ENCODE measurements at places on chromosomes 7 and 10.

GRCh38 chr7:136369225-136369624 is 392.1 kb upstream of the MTPN start:
- DNase-seq, result no peak

GRCh38 chr7:108492742-108493141 is 33.2 kb downstream of the PNPLA8 start:
- no peak for DNase-seq

- no peak for DNase-seq
Observed at GRCh38 chr7:149291036-149291780, 29.2 kb downstream of the ZNF783 start.

DNA sequence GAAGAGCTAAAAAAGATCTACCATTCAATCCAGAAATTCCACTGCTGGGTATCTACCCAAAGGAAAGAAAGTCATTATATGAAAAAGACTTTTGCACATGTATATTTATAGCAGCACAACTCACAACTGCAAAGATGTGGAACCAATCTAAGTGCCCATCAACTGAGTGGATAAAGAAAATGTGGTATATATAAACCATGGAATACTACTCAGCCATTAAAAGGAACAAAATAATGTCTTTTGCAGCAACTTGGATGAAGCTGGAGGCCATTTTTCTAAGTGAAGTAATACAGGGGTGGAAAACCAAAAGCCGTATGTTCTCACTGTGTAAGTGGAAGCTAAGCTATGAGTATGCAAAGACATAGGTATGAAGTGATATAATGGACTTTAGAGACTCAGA is 3.0 kb downstream of the ANXA7 start:
- no peak for DNase-seq

GRCh38 chr7:140317597-140317996 is 80.7 kb downstream of the SLC37A3 start:
- no peak for DNase-seq

- no peak for DNase-seq
Observed at GRCh38 chr10:37496061-37496460, 361.3 kb downstream of the ZNF248 start.

DNA sequence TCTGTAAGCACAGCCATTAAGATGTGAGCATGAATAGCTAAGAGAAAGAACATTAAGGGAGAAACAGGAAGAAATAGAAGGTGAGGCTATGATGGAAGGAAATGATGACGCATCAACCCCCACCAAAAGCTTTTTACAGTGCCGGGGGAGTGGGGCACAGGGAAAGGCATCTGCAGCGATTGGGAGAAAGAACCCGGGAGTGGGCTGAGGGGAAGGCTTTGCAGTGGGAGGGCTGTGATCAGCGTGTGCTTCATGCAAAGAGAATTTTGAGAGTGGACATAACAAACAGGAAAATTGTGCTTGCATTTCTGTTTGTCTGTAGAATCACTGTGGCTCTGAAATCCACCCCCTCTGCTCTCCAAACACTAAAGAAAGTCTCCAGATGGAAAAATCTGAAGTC is 250.8 kb downstream of the KCNMA1 start:
- DNase-seq, result no peak

- DNase-seq, result no peak
Observed at GRCh38 chr10:124686707-124687376, 57.3 kb downstream of the FAM53B start.

DNA sequence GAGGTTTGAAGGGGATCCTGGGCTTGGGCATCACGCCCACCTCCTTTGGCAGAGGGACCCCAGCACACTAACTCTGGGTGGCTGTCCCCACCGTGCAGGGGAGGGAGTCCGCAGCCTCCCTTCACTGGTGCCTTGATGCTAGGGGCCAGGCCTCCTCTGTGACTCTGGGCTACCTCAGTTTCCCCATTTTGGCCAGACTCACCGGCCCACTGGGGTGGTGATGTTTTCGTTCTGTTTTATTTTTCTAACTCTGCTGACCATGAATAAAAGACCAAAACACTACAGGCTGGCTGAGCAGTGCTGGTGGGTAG is 503 bp upstream of the TRIP6 start:
- DNase-seq, result no peak

DNA sequence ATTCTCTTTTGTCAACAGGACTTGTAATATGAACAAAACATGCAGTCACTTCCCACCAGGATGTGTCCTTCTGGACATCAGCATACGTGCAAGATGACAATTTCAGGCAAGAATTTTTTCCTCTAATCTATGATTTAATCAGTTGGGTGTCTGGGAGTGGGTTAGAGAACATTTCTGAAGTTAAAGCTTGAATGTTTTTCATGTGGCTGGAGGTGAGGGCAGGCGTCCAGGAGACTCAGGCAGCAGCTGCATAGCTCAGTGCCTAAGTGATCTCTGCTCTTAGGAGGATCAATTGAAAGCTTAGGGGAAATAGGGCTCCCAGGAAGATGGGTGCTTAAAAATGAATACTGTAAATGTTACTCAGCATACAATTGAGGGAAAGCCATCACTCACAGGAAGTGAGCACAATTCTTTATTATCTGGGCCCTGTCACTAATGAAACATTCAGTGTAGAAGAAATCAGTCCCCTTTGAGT is 457.6 kb upstream of the KLF6 start:
- DNase-seq, result peak; percentile 24

GRCh38 chr10:132133005-132133404 is 53.7 kb upstream of the DPYSL4 start:
- no peak for DNase-seq

Data from NCI-H1417 (cell line).